ENCODE measurements at places on chromosomes 7 and 10.
A peak's percentile ranks its signal among the peaks of the same experiment; 100 is the strongest.

- DNase-seq = peak; percentile 50
Measured at GRCh38 chr10:66180581-66181318, 745.1 kb upstream of the LRRTM3 start.

GRCh38 chr10:95480102-95480900 is 80.9 kb downstream of the SORBS1 start:
- DNase-seq = no peak

- no peak for DNase-seq
Measured at GRCh38 chr7:141838581-141838980, 2.7 kb downstream of the PRSS37 start.

DNA sequence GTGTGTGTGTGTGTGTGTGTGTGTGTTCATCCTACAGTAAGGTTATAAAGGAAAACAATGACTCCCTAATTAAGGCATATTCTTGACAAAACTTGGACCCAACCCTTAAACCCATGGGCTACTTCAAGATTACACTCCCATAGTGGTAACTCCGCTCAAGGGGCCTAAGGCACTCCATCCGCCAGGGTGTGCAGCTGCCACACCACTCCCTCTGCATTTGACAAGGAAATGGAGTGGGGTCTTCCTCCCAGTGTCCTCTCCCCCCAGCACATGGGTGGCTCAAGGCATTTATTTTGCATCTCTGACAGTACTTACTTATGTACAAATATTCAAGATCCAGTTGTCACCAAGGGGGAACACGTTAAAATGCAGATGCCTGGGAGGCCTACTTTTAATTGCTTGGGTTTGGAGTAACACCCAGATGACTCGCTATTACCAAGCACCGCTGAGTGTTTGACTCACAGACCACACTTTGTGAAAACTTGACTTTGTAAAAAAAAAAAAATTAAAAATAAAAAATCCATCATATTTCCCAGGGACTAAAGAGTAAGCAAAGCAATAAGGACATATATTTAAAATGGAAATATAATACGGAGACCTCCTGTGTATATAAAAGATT is 53.0 kb upstream of the AGR3 start:
- no peak for DNase-seq

GRCh38 chr7:98448766-98449165 is 47.9 kb upstream of the BAIAP2L1 start:
- DNase-seq = no peak

- DNase-seq = no peak
Measured at GRCh38 chr10:7622969-7623368, 43.8 kb downstream of the ITIH5 start.

Measured in RCC 7860 (cell line).